ENCODE measurements at places on chromosomes 5 and 9.
A peak's percentile ranks its signal among the peaks of the same experiment; 100 is the strongest.

DNA sequence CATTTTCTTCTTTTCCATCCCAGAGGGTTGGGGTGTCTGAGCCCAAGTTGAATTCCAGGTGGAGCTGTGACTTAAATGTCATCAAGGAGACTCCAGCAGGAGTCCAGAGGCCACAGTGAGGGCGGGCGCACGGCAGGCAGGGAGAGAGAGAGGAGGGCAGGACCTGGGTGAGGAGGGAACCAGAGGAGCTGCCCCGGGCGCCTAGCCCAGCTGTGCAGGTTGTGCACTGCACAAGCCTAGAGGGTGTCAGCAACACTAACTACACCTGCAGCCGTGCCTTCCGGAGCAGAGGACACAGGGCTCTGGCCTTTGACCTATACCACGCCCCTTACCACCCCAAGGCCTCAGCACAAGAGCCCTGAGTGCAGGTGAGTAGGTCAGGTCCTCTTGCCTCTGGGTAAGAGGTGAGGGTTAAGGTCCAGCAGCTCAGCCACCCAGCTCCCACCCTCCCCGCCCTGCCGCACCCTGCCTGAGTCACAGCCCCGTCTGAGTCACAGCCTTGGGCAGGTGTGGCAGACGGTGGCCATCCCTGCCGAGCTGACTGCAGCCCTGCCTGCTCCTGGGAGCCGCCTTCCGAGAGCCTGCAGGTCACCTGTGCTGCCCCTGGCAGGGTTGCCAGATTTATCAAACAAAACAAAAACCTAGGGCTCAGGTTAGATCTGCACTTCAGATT is 6.4 kb upstream of the AGPAT2 start:
- DNase-seq, result no peak

DNA sequence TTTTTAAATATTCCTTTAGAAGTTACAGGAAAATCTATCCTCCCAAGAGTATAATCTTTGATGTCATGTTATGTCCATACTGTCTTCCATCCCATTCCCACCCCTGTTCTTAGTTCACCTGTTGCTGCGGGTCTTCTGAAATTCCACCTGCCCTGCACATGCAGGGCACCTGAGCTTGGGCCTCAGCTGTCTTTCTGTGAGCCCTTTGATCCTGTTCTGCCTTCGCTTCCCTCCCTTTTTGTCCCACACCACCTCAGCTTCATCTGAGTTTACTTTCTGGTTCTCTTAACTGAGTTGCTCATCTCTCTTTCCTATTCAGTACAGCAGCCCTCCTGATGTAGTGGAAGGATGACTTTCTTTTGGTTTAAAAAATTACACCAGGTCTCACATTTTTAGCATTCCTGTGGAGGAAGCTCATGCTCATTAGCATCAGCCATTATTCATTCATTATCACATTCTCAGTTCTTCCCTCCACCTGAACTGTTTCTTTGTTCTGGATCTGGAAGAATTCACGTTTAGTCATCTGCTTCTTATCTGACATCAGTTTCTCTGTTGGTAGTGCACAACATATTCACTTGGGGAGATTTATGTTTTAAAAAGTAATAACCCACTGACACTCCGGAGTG is 211.0 kb downstream of the ADCY2 start:
- DNase-seq, result no peak

DNA sequence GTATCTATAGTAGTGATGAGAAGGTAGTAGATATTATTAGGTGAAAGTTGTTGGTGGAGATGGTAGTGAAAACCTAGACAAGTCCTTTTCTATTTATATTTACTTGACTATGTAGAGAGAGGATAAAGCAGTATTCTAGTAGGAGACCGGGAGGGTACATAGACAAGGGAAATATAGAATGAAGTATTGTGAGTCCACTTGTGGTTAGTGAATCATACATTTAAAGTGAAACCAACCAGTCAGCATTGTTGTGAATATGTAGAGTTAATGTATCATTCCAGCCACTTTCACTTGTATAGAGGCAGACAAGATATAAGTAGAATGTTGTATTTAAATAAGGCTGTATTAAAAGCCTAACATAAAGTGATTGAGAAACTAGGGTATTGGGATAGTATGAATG is 1711.3 kb upstream of the ACO1 start:
- no peak for DNase-seq

- no peak for DNase-seq
These were observed 72.3 kb downstream of the IQGAP2 start for GRCh38 chr5:76475385-76475784.

- no peak for DNase-seq
These were observed 9.7 kb downstream of the GALNT10 start for GRCh38 chr5:154200221-154200620.

DNA sequence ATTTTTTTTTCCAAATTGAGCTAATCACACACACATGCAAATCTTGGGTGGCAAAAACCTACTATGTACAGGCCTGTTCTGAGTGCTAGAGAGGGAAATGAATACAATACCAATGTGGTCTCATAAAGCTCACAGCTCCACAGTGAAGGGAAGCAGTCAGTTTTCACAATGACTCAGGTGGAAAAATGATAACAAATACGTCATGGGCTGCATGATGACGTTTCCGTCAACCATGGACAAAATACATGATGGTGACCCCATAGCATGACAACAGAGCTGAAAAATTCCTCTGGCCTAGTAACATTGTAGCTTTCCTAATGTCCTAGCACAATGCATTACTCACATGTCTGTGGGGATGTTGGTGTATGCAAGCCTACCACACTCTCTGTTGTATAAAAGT is 252.5 kb downstream of the TRIM32 start:
- DNase-seq, result no peak

DNA sequence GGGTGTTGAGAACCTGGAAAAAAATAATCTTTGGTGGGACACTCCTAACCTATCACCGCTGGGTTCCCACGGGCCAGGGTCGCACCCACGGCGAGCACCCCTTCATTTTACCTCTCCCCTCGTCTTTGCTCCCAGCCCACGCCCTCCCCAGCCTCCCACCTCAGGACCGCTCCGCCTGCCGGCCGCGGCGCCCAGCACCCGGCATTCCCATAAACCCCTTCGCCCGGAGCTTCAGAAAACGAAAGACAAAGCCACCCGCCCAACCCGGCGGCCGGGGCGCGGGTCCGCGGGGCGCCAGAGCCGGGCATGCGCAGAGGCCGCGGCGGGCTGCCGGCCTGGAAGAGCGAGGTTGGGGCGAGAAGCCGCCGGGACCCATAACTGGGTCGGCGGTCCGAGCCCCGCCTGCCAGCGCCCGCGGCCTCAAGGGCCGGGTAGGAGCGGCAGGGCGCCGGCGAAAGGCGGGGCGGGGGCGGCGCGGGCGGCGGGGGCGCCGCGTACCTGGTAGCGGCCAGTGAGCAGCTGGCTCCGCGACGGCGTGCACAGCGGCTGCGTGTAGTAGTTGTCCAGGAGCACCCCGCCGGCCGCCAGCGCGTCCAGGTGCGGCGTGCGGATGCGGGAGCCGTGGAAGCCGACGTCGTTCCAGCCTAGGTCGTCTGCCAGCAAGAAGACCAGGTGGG is 533 bp downstream of the ARSB start:
- DNase-seq, result peak; percentile 74

DNA sequence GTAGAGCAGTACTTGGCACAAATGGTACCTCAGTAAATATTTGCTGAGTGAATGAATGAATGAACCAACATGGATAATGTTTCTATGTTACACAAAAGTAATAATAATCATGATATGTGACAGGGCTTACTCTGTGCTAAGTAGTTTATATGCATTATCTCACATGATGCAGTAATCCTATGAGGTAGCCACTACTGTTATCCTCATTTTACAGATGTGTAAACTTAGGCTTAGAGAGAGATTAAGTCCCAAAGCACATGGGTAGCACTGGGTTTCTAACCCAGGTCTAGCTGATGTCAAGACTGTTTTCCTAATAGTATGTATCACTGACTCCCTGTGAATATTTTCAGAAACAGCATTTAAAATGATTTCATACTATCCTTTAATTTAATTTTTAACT is 44.1 kb upstream of the VDAC1 start:
- no peak for DNase-seq

GRCh38 chr5:157516626-157517325 is 56.8 kb downstream of the NIPAL4 start:
- DNase-seq, result no peak

GRCh38 chr9:34047864-34048726 is 592 bp downstream of the UBAP2 start:
- peak; percentile 40 for DNase-seq

GRCh38 chr9:36056896-36057295 is 20.2 kb downstream of the RECK start:
- no peak for DNase-seq

DNA sequence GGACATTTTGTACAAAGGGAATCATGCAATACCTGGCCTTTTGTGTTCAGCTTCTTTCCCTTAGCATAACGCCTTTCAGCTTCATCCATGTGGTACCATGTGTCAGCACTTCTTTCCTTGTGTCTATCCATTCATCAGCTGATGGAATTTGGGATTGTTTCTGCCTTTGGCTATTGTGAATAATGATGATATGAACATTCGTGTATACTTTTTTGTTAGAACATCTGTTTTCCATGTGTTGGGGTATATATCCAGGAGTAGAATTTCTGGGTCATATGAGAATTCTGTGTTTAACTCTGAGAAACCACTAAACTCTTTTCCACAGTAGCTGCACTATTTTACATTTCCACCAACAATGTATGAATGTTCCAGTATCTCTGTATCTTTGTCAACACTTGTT is 14.8 kb upstream of the PRRC2B start:
- DNase-seq, result no peak

DNA sequence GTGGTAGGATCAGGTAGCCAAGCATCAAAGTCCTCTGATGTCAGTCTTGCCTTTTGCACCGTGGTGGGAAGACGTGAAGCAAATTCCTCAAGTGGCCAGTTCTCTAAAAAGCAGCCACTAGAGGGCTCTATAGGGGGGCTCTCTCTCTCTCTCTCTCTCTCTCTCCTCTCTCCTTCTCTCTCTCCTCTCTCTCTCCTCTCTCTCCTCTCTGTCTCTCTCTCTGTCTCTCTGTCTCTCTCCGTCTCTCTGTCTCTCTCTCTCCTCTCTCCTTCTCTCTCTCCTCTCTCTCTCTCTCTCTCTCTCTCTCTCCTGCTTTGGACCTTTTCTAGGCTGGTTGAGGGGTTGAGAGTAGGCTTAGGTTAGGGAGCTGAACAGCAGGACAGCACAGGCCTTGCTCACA is 13.9 kb upstream of the OSMR start:
- no peak for DNase-seq

DNA sequence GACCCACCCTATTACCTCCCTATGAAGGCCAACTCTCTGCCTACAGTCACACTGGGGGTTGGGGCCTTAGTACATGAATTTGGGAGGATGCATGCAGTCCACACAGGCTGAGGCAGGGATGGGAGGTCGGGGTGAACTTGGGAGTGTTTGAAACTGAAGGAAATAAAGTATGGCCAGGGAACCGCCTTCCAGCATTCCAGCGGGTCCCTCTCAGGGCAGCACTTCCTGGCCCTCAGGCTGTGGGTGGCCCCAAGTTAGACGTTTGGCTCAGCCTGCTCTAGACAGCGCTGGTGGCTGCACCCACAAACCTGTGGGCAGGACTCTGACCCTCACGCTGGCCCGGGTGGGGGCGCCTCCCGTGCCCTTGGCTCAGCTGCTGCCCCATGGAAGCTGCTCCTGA is 74.3 kb downstream of the UBE2QL1 start:
- no peak for DNase-seq

DNA sequence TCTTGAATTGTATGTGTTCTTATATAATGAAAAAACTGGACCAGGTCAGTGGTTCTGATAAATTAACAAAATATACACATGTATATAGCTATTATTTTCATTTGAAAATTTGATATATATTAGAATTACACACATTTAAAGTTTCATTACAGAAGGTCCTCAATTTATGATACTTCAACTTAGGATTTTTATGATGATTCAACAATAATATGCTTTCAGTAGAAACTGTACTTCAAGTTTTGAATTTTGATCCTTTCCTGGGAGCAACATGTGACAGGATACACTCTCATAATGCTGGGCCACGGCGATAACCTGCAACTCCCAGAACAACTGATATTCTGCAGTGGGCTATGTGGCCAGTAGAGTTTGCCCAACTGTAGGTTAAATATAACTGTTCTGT is 344.7 kb downstream of the TAF11L14 start:
- DNase-seq, result no peak

DNA sequence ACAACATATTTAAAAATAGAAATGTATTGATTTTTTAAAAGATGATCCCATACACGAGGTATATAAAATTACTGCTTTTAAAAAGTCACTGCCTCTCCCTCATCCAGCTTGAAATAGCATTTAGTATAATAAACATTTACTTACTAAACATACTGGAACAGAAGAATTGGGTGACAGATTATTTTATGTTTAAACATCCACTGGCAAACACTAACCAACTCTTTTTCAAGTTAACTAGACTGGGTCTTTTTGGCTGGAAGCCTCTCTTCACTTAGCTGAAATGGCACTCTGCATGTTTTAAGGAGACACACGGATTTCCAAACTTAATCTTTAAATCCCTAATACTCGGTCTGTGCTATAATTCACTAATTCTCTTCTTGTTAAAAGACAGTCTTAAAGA is 19.0 kb downstream of the CTXN3 start:
- DNase-seq, result no peak

GRCh38 chr5:113273948-113274347 is 160.8 kb downstream of the TSSK1B start:
- no peak for DNase-seq

GRCh38 chr5:150789450-150789849 is 10.9 kb downstream of the SMIM3 start:
- no peak for DNase-seq

DNA sequence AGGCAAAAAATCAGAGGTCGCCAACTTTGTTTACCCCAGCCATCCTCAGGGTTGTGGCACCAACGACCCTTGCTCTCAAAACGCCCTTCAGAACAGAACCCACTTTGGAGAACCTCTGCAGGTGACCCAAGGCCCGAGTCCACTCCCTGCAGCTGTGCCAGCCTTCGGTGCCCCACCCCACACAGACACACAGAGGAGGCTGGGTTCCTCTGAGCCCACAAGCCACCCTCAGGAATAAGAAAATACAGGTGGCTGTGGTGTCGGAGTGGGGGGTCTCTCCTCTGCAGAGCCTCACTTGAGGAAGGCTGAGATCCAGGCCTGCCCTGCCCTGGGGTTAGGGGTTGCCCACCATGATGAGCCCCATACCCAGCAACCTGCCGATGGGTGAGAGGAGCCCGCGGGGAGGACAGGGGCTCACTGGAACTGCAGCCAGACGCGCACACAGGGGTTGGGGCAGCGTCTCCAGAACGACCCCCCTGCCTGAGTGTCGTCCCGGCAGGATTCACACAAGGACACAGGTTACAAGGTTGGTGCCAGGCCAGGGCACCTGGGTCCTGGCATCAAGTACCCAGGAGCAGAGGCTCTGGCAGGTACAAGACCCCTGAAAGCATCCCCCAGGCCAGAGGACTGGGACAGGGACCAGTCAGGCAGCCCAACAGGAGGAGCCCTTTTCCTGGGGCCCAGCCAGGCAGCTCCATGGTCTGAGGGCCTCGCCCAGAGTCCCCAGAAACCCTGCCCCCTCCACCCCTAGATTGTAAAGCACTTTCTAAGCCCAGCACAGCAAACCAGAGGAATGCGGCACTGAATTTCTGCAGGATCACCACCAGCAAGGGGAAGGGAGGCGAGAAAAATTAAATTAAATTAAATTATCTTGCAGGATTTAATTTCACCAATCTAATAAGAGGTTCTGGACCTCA is 40.0 kb downstream of the NACC2 start:
- DNase-seq, result no peak

- no peak for DNase-seq
These were observed 74.6 kb downstream of the NUDT12 start for GRCh38 chr5:103487822-103488493.

Measured in T-helper 17 cell (primary cell).